Amniotic stem cell (primary cell): ENCODE measurements at places on chromosomes 16 and 17.

- DNase-seq, result no peak
Observed at GRCh38 chr16:26701243-26701886, 365.4 kb upstream of the C16orf82 start.

DNA sequence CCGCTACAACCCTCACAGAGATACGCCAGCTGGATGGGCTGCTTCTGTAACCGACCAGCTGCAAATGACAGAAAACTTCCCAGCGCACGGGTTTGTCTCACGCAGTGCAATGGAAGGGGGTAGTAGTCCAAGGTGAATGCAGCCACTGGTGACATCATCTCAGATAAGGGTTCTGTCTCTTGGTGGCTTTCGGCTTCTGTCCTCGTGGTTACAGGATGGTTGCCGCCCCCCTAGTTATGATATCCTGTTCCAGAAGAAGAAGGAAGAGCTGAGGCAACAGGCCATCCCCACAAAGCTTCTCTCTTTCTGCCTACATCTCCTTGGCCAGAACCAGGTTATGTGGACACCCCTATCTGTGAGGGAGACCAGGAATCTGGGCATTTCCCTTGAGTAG is 40.3 kb upstream of the BAHCC1 start:
- no peak for DNase-seq

DNA sequence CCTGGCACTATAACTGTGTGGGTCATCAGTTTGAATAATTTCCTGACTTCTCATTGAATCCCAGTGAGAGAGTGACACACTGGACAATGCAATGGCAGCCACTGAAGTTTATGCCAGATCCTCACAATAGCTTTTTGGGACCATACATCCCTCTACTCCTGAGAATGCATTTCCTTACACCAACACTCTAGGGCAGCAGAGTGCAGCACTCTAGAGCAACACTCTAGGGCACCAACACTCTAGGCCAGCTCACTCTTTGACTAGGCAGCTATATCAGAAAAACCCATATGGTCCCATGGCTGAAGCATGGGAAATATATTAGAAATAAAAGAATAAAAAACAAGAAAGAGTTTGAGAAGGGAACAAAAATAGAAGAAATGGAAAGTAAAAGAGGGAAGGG is 309.2 kb downstream of the MAP2K6 start:
- DNase-seq, result no peak

- no peak for DNase-seq
Observed at GRCh38 chr16:75301804-75302203, 50.4 kb upstream of the BCAR1 start.
